ENCODE measurements at places on chromosomes 5 and 9.
A peak's percentile ranks its signal among the peaks of the same experiment; 100 is the strongest.

DNA sequence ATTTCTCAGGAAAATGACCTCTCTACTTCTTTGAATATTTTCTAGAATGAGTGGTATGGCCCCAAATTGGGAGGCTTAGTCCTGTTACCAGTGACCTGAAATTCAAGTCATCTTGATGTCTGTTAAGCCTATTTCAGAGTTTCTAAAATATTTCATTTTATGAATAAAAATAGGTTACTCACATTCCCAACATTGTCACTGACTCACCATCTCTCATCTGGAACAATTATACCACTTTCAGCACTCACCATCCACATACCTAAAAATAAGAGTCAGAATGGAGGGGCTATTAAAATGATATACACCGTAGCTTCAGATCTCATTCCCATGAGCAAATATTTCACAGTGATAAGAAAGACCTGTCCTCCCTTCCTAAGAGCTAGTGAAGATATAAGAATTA is 71.8 kb downstream of the KIAA1958 start:
- DNase-seq, result no peak

DNA sequence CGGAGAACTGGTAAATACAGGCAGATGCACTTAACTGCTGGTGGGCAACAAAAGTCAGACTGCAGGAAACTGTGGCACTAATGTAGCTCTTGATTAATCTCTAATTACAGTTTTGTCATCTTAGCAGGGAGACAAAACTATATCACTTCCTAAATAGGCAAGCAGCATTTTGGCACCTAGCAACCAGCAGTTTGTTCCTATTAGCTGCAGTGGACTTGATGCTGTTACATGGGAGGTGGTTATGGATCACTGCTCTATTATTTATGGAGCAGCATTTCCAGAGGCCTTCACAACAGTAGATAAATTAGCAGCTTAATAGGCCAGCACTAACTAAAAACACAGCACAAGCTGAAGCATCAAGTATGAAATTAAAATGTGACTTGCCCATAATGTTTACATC is 518.3 kb upstream of the ITGA1 start:
- DNase-seq, result no peak

GRCh38 chr5:5492087-5492933 is 69.8 kb downstream of the ICE1 start:
- DNase-seq, result peak; percentile 49

- no peak for DNase-seq
These were observed 17.7 kb downstream of the SLC28A3 start for GRCh38 chr9:84322828-84323227.

- no peak for DNase-seq
These were observed 211.1 kb upstream of the ACTBL2 start for GRCh38 chr5:57693488-57694305.
